PC-3 (cell line): ENCODE measurements at places on chromosomes 12 and 14. TPM values are rescaled to one million over a fixed set of nuclear protein-coding genes. Genes with fewer than 3 reads are reported as not detected.

Gene WNT1
- total RNA-seq: not detected in 2 replicates

Gene C12orf54
- not detected in 2 replicates for total RNA-seq

Gene ASB2
- total RNA-seq: 0.12 and 0.22 TPM in 2 replicates

Gene TAS2R10
- 0.44 and 0.58 TPM in 2 replicates for total RNA-seq

Gene NT5DC3
- 14.9 and 15.7 TPM in 2 replicates for total RNA-seq

Gene SYNE3
- 1.2 and 3.5 TPM in 2 replicates for total RNA-seq

Gene OR4E2
- not detected in 2 replicates for total RNA-seq

Gene SIX6
- not detected in 2 replicates for total RNA-seq

Gene NUP37
- 81.6 and 84.3 TPM in 2 replicates for total RNA-seq
